ENCODE measurements at places on chromosomes 1 and 21.

- no peak for DNase-seq
Measured at GRCh38 chr1:155125946-155126555, 1.6 kb upstream of the EFNA1 start.

DNA sequence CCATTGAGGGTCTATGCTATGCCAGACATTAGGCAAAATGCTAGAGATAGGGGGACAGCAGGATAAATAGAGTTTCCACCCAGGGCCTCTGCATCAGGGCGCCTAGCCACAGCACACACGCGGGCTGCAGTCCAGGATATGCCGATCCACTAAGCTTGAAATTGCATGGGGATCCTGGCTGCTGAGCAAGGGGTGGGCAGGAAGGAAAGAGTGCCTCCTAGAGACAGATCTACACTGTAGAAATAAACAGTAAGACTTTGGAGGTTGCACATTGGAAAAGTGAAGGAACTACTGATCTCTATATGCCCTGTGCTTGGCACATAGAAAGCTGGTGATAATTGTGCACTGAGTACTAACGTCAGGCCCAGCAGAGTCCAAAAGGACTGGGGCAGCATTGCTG lies 411.1 kb downstream of the PRDM2 start:
- no peak for DNase-seq

- DNase-seq = no peak
Measured at GRCh38 chr21:42063571-42064521, 7.3 kb upstream of the UMODL1 start.

DNA sequence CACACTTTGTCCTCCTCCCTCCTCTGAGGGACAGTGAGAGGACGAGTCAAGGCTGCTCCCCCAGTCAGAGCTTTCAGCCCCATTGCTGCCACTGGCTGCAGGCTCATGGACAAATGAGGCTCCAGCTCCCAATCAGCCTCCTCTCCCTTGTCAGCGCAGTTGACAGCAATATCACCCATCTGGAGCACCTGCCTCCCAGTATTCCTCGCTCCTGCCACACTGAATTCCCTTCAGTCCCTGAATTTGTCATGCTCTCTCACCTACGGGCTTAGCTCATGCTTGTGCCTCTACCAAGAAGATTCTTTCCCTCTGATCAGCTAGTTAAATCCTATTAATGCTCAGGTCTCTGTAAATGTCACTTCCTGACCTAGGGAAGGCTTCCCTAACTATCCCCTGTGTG lies 54.4 kb upstream of the SYT6 start:
- no peak for DNase-seq

DNA sequence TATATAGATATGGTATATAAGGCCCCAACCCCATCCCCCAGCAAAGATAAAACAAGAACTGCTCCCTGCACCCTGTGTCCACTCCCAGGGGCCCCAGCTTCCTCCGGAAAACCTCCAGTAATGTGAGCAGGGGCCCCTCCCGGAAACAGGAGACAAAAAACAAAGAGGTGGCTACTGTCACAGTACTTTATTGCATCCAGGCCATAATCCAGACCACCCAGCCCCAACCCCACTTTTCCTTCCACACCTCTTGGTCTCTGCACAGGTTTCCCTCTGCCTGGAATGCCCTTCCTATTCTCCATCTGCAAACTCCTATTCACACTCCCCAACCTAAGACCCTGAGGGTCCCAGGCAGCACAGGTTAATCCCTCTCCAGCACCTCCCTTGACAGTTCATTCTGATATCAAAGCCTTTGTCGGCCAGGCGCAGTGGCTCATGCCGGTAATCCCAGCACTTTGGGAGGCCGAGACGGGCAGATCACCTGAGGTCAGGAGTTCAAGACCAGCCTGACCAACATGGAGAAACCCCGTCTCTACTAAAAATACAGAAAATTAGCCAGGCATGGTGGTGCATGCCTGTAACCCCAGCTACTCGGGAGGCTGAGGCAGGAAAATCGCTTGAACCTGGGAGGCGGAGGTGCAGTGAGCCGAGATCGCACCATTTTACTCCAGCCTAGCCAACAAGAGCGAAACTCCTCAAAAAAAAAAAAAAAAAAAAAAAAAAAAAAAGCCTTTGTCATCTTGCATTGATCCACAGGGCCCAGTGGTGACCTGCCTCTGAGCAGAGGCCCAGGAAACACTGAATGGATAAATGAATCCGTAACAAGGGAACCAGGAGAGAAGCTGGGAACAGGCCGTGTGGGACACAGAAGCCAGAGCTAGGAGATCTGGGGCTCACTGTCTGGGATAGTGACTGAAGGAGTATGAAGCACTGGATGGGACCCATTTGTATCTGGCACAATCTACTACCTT lies 2.3 kb upstream of the AUNIP start:
- DNase-seq = no peak

DNA sequence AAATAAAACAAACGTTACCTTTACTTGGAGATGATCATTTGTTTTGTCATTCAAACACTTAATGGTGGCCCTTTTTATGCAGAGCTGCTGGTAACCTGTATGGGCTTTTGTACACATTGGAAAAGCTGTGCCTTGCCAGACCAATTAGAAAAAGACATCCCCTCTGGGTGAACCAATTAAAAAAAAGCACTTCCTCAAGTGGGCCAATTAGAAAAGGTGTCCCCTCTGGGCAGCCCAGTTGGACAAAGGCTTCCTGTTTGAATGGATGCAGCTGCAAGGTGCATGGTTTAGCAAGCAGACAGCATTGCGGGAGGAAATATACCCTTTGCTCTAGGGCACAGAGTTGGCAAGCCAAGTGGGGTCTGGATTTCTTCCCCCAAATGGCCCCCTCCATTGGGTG lies 21.6 kb downstream of the HUNK start:
- DNase-seq = no peak

DNA sequence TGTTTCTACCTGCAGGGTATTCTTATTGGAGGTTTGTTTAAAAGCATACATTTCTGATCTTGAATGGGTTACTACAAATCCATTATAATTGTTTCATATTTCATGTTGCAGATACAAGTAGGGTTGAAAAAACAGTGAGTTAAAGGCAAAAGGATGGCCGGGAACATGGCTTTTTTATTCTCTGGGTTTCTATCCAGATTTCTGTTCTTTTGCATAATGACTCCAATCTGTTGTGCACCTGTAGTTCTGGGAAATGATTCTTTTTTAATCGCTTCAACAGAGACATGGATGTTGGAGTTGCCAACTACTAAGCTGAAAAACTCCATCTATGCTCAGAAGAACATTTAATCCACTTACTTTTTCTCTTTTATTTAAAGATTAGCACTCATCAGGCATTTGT lies 2.7 kb upstream of the ADAMTS1 start:
- no peak for DNase-seq

DNA sequence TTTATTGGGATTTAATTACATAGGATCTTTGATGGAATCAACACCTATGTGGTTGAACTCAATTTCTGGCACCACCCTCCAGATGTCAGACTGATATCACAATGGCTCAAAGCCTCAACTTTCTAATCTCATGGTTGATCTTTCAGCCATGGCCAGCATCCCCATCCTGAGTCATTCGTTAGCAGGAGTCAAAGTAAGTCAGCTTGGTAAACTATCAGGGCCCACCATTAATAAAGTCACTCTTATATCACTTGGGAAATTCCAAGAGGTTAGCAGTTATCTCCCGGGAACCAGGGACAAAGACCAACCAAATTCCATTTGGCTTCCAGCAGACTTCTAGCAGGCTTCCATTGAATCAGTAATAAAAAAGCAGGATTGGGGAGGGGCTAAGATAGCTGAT lies 50.7 kb upstream of the TNFSF4 start:
- DNase-seq = no peak

DNA sequence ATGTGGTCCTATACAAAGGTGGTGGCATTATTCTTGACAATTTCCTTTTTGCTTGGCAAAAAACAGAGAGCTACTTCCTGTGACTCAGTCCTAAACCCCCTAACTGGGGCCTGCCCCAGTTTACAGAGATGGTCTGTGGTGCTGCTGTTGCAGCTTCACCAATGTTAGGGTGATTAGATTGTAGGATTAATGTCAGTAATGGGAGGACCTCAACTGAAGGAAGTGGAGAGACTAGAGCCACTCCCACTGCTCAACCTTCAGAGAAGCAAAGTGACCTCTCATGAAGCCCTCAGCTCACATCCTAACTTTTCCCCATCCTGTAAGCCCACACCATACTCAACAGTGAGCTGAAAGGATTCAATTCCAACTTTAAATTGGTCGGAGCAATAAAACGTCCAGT lies 3.6 kb downstream of the S100A6 start:
- no peak for DNase-seq

GRCh38 chr1:198563583-198563982 lies 23.1 kb upstream of the ATP6V1G3 start:
- DNase-seq = no peak

GRCh38 chr21:42080788-42081083 lies 9.6 kb downstream of the UMODL1 start:
- no peak for DNase-seq

DNA sequence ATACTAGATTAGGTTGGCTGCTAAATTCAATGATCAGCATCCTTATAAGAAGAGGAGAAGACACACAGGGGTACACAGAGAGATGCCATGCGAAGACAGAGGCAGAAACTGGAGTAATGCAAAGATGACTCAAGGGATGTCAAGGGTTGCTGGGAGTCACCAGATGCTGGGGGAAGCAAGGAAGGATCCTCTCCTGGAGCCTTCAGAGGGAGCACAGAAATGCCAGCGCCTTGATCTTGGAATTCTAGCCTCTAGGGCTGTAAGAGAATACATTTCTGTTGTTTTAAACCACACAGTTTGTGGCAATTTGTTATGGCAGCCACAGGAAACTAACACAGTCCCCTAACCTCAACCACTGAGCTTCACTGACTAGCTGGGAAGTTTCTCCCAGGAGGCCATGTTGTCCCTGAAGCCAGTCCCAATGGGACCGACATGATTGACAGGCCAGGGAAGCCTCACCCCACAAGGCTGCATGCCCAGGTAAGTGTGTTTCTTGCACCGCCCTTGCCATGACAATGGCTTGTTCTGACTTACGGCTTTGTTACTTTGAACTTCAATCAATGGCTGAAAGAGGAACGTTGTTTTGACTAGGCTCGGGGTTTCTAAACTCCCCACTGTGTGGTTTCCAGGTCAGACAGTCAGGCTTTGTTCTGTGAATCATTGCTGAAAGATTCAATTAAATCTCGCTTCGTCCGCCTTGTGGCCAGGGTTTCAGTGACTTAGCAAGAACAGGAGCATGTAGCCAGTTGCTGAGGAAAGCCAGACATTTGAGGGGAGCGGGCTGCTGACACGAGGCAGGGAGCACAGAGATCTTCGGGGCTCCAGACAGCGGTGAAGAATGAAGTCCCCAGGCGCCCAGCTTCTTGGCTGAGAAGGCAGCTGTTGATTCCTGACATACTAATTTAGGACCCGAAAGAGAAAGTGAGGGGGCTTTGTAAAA lies 62.3 kb downstream of the RUNX1 start:
- DNase-seq = peak; percentile 31

- no peak for DNase-seq
Measured at GRCh38 chr1:39943471-39944290, 11.3 kb upstream of the MFSD2A start.

- DNase-seq = no peak
Measured at GRCh38 chr1:11856698-11857097, 2.0 kb downstream of the NPPB start.

DNA sequence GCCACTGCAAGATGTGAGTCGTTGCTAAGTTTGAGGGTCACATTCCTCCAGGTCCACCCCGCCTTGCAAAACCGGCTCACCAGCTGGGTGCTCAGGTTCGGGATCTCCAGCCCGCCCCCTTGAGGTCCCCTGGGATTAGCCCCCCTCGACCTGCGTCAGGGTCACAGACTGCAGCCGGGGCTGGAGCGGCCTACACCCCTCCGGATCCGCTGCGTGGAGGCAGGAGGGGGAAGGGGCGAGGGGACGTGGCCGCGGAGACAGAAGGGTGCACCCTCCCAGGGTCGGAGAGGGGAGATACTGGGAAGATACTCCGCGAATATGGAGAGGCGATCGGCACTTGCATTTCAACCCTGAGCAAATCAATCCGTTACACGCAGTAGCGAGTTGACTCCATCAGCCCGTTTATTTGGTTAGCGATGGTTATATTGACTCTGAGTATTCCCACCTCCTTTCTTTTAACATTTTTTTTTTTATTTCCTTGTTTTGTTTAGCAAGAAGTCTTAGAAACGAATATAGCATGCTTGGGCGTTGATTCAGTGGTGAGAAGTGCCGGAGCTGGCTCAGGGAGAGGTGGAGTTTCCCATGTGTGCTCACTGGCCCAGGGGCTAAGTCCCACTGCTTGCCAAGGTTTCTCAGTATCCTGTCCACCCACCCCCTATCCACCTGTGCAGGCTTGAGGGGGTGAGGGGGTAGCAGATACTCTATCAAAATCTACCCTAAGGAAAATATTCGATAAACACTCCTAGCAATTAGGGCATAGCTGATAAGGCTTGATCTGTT lies 997 bp downstream of the IFNAR2 start:
- DNase-seq = no peak

GRCh38 chr1:114671011-114671938 lies 1.4 kb upstream of the DENND2C start:
- no peak for DNase-seq

DNA sequence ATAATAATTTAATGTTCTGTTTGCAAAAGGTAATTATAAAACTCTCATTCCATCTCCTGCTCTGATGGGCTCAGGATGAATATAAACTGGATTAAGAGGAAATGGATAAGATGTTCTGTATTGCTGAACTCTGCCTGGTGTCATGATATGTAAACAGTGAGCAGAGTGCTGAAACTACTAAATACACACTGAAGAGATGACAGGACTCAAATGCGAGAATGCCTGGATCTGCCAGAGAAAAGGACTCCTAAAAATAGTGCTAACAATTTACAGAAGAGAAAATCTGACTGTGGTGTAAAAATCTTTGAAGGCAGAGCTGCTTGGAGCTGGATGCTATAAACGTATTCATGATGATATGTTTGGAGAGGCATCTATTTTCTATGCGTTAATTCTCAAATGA lies 303.2 kb downstream of the RWDD3 start:
- DNase-seq = no peak

- no peak for DNase-seq
Measured at GRCh38 chr1:175408986-175409385, 216.4 kb upstream of the KIAA0040 start.

GRCh38 chr1:64514197-64514765 lies 44.4 kb downstream of the CACHD1 start:
- no peak for DNase-seq

- DNase-seq = no peak
Measured at GRCh38 chr1:86100401-86100800, 56.2 kb downstream of the COL24A1 start.

GRCh38 chr1:91872000-91872399 lies 14.0 kb downstream of the TGFBR3 start:
- no peak for DNase-seq

DNA sequence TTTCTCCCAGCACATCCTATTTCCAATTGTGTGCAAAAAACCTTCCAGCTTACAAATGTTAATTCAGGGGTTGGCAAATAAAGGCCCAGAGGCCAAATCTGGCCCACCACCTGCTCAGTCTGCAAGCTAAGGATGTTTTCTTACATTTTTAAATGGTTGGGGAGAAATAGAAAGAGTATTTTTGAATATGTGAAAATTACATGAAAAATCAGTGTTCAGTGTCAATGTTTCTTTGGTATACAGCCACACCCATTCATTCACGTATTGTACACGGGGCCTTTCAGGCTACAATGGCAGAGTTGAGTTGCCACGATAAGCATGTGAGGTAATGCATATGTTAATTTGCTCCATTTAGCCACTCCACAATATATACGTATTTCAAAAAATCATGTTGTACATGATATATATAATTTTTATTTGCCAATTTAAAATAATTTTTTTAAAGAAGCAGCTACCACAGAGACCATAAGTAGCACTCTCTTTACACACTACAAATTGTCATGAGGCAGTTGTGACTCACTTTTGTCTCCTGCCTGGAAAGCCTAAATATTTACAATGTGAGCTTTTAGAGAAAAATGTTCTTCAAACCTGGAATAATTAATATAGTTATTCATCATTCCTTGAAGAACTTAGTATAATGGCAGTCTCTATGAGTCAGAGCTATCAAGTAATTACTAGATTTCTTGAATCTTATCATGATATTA lies 189.6 kb downstream of the SMYD3 start:
- DNase-seq = no peak
